GM12892 (cell line): ENCODE measurements at places on chromosomes 3 and 15.

DNA sequence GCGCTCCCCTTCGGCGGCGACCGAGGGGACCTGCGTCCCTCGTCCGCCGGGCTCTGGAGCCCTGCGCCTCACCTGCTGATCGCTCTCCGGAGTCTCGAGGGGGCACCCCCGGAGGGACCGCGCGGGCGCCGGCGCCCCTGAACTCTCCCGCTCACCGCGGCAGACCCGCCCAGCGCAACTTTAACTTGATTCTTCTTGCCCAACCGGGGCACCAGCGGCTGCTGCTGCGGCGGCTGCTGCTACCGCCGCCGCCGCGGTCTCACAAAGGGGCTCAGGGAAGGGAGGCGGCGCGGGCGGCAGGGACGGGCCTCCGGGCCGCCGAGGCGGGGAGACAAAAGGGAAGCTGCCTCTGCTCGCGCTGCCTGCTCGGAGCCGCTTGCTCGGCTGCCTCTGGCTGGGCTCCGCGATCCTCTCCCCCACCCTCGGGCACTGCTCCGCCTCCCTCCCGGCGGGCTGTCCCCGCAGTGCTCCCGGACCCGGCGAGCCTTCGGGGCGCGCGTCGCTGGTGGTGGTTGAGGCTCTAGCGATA is at the start of gene PPM1L:
TSS of gene PPM1L (plus strand) at position 456 of the 529 bp plus-strand sequence.
- peak; percentile 39 for DNase-seq

GRCh38 chr15:95998935-95999334 is 331.6 kb upstream of the NR2F2 start:
- DNase-seq, result no peak

- no peak for DNase-seq
These were observed 236.2 kb upstream of the THBS1 start for GRCh38 chr15:39344662-39345141.

- DNase-seq, result no peak
These were observed 175.7 kb downstream of the KLHL25 start for GRCh38 chr15:85618956-85619491.

DNA sequence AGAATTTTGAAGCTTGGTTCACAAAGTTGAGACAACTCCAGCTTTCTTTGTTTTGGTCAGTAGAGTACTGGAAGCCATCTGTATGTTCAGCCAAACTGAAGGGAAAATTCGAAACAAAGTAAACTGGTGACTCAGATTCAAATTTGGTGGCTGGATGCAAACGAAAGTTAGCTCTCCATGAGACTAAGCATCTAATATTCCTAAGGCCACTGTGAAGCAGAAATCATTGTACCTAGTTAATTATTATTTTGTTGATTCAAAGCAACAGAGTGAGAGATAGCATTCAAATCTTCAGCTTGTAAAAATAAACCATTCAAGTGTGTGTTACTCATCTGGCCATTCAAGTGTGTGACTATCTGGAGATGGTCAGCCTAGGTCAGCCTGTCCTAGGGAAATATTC is 42.1 kb downstream of the NR2F2 start:
- DNase-seq, result no peak

DNA sequence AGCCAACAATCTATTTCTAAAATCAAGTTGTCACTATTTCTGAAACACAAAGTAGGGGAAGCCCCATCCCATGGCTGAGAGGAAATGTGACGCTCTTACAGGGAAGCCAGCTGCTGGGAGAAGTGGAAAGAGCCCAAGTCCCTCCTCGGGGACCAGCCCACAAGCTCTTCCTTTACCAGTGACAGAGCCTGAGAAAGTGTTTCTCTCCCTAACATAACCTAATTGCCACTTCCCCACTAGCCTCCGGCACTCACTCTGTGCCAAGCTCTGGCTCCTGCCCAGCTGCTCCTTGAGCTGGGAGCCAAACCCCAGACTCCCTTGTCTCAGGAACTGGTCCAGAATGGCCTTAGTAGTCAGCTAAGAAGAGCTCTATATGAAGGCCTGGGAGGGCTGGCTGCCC is 42.9 kb downstream of the TNFAIP8L3 start:
- no peak for DNase-seq

DNA sequence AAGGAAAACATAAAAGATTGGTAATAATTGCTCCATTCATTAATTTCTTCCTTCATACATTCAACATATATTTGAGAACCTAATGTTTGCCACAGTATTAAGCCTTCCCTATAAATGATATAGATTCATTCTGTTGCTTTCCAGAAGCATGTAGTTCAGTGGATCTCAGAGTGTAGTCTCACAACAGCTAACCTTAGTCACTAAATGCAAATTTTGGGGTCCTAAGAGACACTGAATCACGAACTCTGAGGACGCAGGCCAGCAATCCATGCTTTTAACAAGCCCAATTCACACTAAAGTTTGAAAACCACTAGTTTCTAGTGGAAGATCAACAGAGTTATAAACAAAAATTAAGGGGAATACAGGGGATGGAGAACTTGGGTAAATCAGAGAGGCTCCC is 7.2 kb upstream of the AQR start:
- no peak for DNase-seq

- no peak for DNase-seq
These were observed 534.2 kb upstream of the ALCAM start for GRCh38 chr3:104832530-104832929.

GRCh38 chr3:193812078-193812725 is 219.2 kb downstream of the OPA1 start:
- no peak for DNase-seq

DNA sequence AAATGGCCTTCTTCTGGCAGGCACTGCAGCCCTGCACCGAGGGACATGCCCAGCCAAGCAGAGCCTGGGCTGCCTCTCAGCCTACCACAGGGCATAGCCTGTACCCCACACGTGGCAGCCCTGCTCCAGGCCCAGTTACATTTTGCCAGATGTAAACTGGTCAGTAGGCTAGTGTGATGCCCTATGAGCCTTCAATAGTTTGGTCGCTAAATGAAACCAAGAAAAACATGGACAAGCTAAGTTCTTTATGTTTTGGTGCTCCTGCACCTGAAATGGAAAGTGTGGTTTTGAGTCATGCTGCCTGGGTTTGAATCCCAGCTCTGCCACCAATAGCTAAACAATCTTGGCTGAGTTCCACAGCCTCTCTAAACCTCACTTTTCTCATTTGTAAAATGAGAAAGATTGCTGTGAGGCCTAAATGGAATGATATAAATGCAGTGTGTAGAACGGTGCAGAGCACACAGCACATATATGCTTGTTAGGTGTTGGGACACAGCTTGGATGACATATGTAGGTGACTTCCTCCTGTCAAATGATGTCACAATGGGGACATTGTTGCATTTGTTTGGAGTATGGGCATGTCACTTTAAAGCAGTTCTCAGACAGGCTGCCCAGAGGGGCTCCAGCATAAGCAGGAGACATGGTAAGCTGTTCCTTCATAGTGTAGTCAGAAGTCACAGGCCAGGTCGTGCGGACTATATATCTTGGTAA is 57.4 kb downstream of the ZBTB38 start:
- no peak for DNase-seq

GRCh38 chr3:48625600-48625999 is 4.0 kb upstream of the TMEM89 start:
- no peak for DNase-seq

GRCh38 chr15:47399100-47399499 is 318.2 kb upstream of the SEMA6D start:
- no peak for DNase-seq

DNA sequence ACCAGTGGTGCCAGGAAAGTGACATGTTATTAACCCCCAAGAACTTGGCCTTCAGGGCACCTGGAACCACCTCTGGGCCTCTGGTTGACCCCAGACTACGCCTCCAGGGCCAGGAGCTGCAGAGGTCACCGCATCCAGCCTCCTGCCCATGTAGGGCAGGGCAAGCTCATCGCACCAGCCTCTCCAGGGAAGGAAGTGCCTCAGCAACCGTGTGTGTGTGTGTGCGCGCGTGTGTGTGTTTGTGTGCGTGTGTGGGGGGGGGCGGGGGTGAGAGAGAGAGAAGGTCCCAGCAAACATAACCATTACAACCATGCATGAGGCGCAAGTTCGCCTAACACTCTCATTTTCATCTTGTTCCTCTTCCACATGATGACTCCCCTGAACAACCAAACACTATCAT is 31.8 kb downstream of the RAB6B start:
- DNase-seq, result no peak

GRCh38 chr15:42670451-42670850 is 66.5 kb downstream of the CDAN1 start:
- no peak for DNase-seq

- no peak for DNase-seq
These were observed 8.5 kb downstream of the BAHD1 start for GRCh38 chr15:40449275-40449674.

DNA sequence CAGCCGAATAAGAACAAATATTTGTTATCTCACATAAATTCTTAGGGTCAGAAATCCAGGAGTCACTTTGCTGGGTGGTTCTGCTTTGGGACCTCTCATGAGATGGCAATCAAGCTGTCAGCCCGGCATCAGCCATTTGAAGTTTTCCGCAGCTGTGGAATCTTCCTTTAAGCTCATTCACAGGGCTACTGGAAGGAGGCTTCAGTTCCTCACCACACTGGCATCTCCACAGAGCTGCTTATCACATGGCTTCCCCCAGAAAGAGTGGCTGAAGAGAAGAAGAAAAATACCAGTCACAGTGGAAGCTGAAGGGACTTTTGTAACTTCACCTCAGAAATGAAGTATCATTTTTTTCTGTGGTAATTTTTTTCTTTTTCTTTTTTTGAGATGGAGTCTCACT is 267.7 kb downstream of the CHL1 start:
- no peak for DNase-seq

- no peak for DNase-seq
These were observed 18.6 kb upstream of the ZBTB20 start for GRCh38 chr3:115165701-115166100.

DNA sequence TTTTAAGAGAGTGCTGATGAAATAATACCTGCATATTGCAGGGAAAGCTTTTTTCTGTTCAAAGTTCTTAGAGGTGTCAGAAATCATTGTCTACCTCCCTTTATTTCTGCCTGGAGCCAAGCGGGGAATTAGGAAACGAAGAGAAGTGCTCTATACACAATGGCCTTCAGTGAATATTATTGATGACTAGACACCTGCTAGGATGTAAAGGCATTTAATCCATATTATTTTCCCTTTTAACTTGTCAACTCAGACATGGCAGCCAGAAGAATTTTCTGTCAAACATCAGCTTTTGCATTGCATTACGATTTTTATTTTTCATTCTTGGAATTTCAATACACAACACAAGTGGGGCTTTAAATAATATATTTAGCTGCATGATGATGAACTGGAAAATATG is 24.7 kb downstream of the CADM2 start:
- DNase-seq, result no peak

DNA sequence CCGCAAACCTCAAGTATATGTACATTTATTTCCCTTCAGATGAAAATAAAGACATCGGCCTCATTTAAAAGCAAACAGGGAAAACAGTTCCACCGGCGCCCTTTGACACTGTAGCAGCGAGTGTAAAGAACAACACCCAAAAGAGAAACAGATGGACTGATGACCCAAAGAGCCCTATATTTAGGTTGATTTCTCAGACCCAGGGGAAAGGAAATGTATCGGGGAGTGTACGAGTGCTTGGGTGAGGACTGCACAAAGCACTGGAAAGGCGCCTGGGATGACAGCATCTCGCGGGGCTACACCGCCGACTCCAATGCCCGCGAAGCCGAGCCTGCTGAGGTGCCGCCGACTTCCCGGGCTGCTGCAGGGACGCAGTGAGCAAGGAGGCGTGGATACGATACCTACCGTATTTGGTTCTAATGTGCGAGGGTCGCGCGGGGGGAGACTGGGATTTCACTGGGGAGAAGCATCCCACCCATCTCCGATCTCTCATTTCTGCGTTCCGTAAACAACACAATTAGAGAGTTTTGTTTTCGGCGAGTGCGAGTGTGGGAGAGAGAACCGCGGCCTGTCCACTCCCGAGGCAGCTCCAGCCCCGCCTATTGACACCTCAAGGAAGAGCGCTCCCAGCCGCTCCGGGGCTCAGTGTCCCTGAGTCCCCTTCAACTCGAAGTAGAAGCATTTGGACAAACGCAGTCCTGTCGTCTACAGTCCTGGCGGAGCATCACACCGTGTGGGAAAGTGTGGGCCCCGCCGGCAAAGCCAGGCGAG is 2.0 kb downstream of the MECOM start:
- DNase-seq, result no peak

- no peak for DNase-seq
These were observed 214.2 kb downstream of the MEIS2 start for GRCh38 chr15:36886191-36886590.

DNA sequence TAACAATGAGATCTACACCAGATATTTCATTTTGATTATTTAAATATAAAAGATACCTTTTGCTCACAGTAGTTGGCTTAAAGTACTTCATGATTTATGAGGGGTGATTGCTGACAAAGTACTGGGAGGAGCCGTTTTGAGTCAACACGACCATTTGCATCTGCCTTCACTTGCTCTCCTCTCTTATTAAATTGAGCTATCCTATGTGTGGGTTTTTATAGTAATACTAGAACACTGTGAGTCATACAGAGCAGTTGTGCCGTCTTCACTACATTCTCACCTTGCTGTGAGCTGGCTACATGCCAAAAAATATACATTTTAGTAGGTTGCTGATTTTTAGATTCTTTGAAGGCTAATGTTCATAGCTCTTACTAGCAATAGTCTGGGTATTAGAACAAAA is 161.2 kb downstream of the ALCAM start:
- DNase-seq, result no peak

GRCh38 chr3:138949002-138949418 is 2.0 kb downstream of the FOXL2NB start:
- DNase-seq, result no peak

- no peak for DNase-seq
These were observed at the start of gene SPESP1 for GRCh38 chr15:68930268-68931022. TSS of gene SPESP1 (plus strand) at chr15:68930525. CDS start at chr15:68930654, 129 bp downstream.

GRCh38 chr3:130851277-130851676 is 42.6 kb upstream of the ATP2C1 start:
- DNase-seq, result no peak

DNA sequence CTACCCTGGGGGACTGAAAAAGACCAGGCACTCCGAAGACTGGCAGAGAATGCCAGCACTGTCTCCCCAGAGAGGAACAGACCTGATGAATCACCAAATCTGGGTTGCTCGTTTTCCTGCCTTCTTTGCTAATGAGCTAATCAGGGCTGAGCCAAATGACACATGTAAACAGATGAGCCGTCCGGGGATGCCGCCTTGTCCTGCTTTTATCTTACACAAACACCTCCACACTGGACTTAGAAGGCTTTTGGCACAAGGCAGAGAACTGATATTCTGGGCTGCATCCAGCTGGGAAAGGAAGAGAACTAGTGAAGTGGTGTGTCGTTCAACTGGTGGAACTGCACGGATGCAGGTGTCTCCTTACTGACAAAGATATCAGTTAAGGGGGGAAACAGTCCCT is 88.1 kb downstream of the MECOM start:
- DNase-seq, result no peak

- DNase-seq, result no peak
These were observed 28.3 kb downstream of the SEC61A1 start for GRCh38 chr3:128080323-128081080.

- no peak for DNase-seq
These were observed 5.9 kb downstream of the CPEB1 start for GRCh38 chr15:82641129-82641798.
